Neural crest cell (in vitro differentiated cells): ENCODE measurements at places on chromosomes 1 and 21. TPM values are rescaled to one million over a fixed set of nuclear protein-coding genes. Genes with fewer than 3 reads are reported as not detected.
A peak's percentile ranks its signal among the peaks of the same experiment; 100 is the strongest.

- no peak overlapping the region for H3K4me3 ChIP-seq
- no peak for DNase-seq
- H3K27me3 ChIP-seq, result no peaks in the 10 kb centered on the region
- H3K27ac ChIP-seq, result peak overlapping the region; percentile 38
Measured at GRCh38 chr21:37534431-37534830, 167.9 kb downstream of the DYRK1A start.

DNA sequence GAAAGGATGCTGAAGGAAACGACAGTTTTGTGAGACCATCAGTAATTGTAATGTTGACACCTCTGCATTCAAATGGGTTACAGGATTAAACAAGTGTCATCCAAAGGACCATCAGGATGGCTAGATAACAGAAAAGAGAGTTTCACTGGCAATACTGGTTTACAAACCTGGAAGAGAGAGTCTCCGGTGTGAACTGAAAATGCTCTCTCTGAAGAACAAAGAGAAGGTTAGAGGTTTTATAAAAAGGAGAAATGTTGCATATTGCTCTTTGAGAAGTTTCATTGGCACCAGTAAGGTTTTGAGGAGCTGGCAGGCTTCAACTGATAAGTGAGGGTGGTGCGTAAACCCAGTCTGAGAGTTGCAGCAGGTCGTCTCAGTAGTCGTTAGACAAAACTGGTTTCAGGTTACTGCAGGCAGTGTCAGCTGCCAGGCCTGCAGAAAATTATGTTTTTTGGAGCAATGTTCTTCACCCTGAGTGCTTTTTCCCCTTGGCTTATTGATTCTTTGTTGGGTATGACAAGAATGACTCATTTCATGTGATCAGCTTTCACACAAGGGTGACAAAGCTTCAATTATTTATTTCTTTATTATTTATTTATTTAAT, 42.2 kb downstream of the KCNK1 start:
- H3K4me1 ChIP-seq, result no peaks in the 10 kb centered on the region
- H3K27me3 ChIP-seq, result peaks cover 7% of the 10 kb centered on the region
- DNase-seq, result no peak

DNA sequence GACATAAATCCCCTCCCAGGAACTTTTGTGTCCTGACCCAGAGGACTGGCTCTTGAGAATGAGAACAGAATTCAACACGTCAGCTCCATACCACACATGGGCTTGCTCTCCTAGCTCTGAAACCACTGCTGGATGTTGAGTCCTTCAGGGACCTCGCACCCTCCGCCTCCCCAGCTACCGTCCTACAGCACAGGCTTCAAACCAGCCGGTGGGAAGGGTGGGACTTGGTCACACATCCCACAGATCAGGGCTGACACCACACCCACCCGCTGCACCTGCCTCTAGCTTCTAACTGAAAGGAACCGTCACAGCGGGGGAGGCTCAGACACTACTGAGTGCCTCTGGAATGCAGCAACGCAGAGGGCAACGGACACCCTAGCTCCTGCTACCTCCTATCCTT, 24.0 kb downstream of the MRAP start:
- no peak for DNase-seq
- peaks cover 23% of the 10 kb centered on the region for H3K36me3 ChIP-seq
- no peak overlapping the region for H3K4me3 ChIP-seq
- H3K27me3 ChIP-seq, result no peaks in the 10 kb centered on the region
- H3K4me1 ChIP-seq, result no peaks in the 10 kb centered on the region

GRCh38 chr1:234743791-234744611, 134.0 kb upstream of the IRF2BP2 start:
- peak overlapping the region; percentile 4 for H3K4me3 ChIP-seq
- peak overlapping the region; percentile 14 for H3K27ac ChIP-seq
- no peaks in the 10 kb centered on the region for H3K36me3 ChIP-seq
- DNase-seq, result no peak
- H3K27me3 ChIP-seq, result peaks cover 44% of the 10 kb centered on the region
- H3K4me1 ChIP-seq, result peaks cover 47% of the 10 kb centered on the region

DNA sequence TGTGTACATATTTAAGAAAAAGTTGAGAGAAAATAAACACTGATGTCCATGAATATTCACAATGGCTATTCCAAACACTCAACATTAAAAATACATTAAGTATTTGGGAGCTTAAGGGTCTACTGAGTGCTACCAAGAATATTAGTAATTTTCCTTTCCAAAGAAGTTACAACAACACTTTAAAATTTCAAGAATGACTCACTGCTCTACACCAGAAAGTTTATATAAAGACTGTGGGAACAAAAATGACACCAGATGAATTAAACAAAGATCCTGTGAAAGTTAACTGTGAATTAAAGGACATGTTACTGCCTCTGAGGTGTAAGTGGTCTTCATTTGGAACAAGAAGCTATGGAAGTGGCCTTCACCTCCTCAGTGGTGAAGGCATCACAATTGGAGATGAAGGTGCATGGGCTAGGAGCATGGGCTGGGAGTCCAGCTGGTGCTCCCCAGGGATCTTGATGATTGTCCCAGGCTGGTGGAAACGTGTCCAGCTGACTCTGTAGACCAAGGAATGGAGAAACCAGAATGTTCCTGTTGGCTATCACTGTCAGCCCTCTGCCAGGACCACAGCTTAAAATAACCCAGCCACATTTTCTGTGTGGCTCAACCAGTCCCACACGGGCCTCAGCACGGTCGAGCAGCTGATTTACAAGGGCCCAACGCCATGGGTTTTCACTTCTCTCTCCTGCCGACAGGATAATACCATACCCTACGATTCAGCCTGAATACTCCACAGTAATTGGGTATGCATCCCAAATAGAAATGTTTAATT, 28.8 kb downstream of the TAF5L start:
- DNase-seq, result no peak
- H3K27ac ChIP-seq, result no peak overlapping the region
- H3K27me3 ChIP-seq, result no peaks in the 10 kb centered on the region
- H3K4me3 ChIP-seq, result no peak overlapping the region

DNA sequence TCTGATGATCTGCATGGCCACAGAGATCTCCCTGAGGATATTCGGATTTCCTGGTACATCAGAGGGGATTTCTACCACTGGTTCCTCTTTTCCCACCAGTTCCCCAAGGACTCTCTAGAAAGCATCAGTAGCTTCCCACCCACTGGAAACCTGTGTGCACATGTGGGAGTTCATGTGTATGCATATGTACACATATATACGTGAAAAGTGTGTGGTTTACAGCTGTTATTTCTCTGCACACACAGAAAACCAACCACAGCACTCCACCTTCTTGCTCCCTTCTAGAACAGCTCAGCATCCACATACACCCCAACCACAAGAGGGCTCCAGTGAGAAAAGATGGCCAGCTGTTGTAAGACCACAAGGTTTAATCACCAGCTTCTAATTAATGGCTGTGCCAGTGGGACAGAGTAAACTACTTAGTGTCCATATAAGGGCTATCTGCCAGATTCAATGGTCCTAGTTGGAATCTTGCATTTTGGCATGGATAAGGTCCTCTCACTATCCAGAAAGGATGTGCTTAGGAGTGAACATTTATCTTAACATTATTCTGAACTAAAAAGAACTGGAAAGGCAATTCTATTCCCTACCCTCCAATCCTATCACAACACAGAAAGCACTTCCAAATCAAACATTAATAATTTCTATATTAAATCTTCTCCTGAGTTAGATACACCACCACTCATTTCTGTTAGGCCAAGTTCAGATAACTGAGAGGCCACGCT, 24.1 kb downstream of the GPR3 start:
- no peak for DNase-seq
- H3K4me3 ChIP-seq, result no peak overlapping the region
- H3K4me1 ChIP-seq, result peaks cover 35% of the 10 kb centered on the region
- H3K36me3 ChIP-seq, result peaks cover 24% of the 10 kb centered on the region
- no peaks in the 10 kb centered on the region for H3K27me3 ChIP-seq
- H3K27ac ChIP-seq, result no peak overlapping the region

DNA sequence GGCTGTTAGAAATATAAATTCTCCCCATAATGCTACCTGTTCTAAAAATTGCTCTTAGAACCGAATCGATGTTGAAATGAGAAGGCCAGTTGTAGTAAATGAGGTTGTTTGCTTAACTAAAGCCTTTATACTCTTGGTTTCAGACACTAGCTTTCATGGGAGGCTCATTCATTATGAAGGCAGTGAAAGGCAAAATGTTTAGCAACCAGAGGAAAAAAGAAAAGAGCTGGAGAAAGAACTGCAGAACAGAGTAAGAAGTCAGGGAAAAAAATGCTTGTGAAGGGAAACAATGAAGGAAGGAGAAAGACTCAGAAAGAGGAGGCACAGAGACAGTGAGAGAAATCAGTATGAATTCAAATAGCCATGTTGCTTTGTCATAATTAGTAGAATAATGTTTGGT, 128.2 kb downstream of the ATP5PO start:
- no peak overlapping the region for H3K4me3 ChIP-seq
- H3K4me1 ChIP-seq, result peaks cover 13% of the 10 kb centered on the region
- peaks cover 8% of the 10 kb centered on the region for H3K36me3 ChIP-seq
- H3K27ac ChIP-seq, result peak overlapping the region; percentile 69

- no peak for DNase-seq
- no peak overlapping the region for H3K4me3 ChIP-seq
- no peak overlapping the region for H3K27ac ChIP-seq
- H3K4me1 ChIP-seq, result peaks cover 27% of the 10 kb centered on the region
- H3K36me3 ChIP-seq, result no peaks in the 10 kb centered on the region
Measured at GRCh38 chr1:61270761-61271411, 188.5 kb downstream of the NFIA start.

- no peaks in the 10 kb centered on the region for H3K4me1 ChIP-seq
- no peaks in the 10 kb centered on the region for H3K36me3 ChIP-seq
- H3K27ac ChIP-seq, result no peak overlapping the region
- H3K4me3 ChIP-seq, result no peak overlapping the region
- DNase-seq, result no peak
Measured at GRCh38 chr1:216205176-216205575, 218.1 kb downstream of the USH2A start.

GRCh38 chr1:75725266-75725665, 757 bp downstream of the ACADM start:
- peak overlapping the region; percentile 99 for H3K4me3 ChIP-seq
- peak overlapping the region; percentile 100 for H3K27ac ChIP-seq
- H3K36me3 ChIP-seq, result peaks cover 3% of the 10 kb centered on the region
- no peak for DNase-seq

DNA sequence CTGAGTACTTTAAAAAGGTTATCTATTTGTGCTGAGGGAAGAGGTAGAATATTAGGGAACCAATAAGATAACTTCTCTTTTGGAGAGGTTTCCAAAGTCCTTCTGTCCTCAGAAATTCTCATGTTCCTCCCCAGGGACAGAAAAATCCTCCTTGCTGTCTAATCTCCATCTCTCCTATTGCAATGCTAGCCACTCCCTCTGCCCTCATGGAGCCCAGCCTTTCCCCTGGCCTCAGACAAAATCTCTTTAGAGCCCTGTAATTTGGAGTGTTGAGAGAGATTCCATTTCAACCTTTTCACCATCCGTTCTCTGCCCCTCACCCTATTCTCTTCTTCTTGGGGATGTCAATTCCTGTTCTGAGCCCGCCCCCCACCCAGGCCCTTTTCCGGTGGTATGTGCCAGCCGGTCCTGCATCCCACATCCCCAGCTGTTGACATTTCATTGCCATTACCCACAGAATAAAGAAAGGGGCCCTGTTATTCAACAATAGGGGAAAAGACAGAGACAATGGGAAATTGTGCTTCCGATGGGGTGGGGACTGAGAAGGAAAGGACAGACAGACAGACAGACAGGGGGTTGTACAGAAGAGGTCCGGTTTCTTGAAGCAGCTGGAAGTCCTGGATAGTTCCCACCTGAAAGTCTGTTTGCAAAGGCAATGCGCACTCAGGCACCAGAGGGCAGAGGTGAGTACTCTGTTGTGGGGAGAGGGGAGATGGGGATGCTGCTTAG, at the start of gene HAPLN2:
TSS of gene HAPLN2 (plus strand) at position 563 of the 729 bp plus-strand sequence. CDS start 4,076 bp downstream, outside the sequence.
- H3K27me3 ChIP-seq, result peaks cover 65% of the 10 kb centered on the region
- peak; percentile 48 for DNase-seq
- H3K27ac ChIP-seq, result no peak within 1 kb of the TSS
- no peak within 1 kb of the TSS for H3K4me3 ChIP-seq

- peaks cover 14% of the 10 kb centered on the region for H3K4me1 ChIP-seq
- H3K36me3 ChIP-seq, result no peaks in the 10 kb centered on the region
- no peak overlapping the region for H3K27ac ChIP-seq
- no peak for DNase-seq
Measured at GRCh38 chr1:211729238-211729637, 53.8 kb upstream of the NEK2 start.

DNA sequence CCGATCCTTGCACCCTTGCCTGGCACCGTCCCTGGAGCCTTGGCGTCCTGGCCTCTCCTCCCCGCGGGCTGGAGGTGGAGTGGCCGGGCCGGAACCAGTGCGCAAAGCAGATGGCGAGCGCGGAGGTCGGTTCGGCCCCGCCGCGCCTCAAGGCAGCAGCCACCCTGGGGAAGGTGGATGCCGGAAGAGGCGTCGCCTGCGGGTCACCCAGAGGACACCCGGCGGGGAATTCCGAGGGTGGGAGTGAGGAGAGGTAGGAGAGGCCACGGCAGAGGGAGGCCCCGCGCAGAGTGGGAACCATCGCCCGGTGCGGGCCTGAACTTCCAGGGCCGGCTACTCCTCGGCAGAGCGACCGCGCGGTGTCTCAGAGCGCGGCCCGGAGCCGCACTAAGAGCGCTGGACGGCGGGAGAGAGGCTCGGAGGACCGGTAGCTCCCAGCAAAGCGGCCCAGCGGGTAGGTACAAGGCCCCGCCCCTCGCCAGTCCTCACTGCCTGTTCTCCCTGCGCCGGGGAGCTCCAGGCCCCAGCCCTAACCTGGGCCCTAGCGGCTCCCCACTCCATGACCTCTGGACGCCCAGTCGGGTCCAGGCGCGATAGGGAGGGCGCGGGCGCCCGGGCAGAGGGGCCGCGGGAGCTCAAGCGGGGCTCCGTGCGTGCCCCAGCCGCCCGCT, at the start of gene RNF207:
TSS of gene RNF207 (plus strand) at position 271 of the 671 bp plus-strand sequence. CDS start 417 bp downstream, outside the sequence.
- H3K27ac ChIP-seq, result no peak within 1 kb of the TSS
- peak; percentile 22 for DNase-seq
- peaks cover 10% of the 10 kb centered on the region for H3K4me1 ChIP-seq
- H3K36me3 ChIP-seq, result no peaks in the 10 kb centered on the region
- H3K27me3 ChIP-seq, result peaks cover 53% of the 10 kb centered on the region
- peak within 1 kb of the TSS; percentile 76 for H3K4me3 ChIP-seq

GRCh38 chr1:88791192-88791591, 100.2 kb downstream of the GTF2B start:
- no peaks in the 10 kb centered on the region for H3K4me1 ChIP-seq
- no peak overlapping the region for H3K4me3 ChIP-seq
- no peak overlapping the region for H3K27ac ChIP-seq
- H3K36me3 ChIP-seq, result peaks cover 9% of the 10 kb centered on the region
- no peak for DNase-seq

DNA sequence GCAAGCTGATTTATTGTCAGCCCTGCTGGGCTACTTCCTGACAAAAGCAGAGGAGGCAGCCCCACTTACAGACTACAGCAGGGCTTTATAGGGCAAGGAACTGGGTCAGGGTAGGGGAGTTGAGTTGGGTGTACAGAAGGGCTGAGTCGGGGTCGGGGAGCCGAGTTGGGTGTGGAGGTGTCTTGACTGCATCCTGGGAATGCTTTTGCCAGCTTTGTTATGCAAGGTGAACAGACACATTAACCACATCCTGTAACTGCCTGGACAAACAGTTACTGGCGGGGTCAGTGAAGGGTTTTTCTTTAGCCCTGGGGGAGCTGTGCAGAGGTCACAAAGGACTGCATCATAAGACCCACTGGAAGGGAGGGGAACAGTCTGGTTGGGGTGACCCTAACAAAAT, 39.1 kb upstream of the GBP5 start:
- no peak overlapping the region for H3K27ac ChIP-seq
- H3K36me3 ChIP-seq, result peaks cover 3% of the 10 kb centered on the region
- H3K27me3 ChIP-seq, result no peaks in the 10 kb centered on the region

Gene BARHL2
- total RNA-seq, result not detected in 2 replicates

Gene PEF1
- 49.0 and 52.4 TPM in 2 replicates for total RNA-seq
